ENCODE measurements at places on chromosomes 2 and 18.

DNA sequence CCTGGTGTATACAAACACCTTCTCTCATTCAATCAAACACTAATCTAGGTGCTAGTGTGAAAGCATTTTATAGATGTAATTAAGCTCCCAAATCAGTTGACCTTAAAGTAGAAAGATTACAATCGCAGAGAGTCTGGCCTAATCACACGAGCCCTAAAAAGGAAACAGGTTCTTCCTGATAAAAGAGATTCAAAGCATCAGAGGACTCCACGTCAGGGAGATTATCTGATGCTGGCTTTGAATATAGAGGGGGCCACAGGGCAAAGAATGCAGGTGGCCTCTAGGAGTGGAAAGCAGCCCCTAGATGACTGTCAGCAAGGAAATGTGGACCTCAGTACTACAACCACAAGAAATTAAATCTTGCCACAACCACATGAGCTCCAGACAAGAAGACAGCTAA, 28.2 kb upstream of the ZC3H15 start:
- DNase-seq: no peak

DNA sequence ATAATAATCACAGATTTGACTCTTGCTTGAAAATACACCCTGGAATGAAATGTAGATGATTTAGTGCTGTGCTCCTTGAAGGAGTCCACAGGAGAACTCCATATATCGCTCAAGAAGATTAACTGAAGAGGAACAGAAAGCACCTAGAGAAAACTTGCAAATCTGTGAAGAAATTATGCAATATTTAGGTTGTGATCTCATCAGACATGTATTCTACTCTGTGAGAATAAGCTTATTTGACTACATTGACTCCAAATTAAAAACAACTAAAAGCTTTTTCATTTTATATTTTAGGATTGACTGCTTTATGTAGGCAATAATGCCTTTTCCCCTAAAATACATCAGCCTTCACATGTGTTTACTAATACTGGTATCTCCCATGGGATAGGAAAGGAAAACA, 906.6 kb upstream of the LRATD1 start:
- DNase-seq: no peak

GRCh38 chr18:79518028-79518682, 122.4 kb downstream of the NFATC1 start:
- DNase-seq: peak; percentile 1

GRCh38 chr2:60738679-60739078, 17.4 kb upstream of the PAPOLG start:
- no peak for DNase-seq
